ENCODE measurements at places on chromosomes 2 and 18.

DNA sequence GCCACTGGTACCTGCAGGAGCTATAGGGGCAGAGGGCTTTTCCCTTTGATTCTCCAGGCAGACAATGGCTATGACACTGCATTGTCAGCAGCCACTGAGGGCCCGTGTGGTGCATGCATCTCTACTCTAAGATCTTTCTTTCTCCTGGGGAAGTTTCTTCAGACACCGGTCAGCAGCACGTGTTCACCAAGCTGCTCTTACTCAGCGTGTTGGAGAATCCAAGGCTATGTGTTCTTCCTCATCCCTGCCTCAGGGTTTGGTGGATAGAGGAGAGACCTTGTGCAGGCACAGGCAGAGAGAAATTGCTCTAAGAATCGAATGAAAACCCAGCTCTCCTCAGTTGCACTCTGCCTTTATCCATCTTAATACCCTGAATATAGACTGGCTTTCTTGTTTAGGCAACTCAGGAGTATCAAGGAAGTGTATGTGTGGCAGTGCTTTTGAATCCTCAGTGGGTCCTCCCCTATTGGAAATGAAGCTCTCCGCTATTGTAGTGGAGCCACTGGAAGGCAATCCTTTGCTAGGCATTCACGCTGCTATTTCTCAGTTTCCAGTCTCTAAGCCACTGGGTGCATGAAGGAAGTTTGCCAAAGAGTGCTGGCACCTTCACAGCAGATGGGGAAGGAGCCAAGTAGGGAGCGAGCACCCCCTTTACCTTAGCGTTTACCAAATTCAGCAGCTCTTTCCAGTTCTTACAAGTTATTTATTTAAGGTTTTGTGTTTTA, 86.9 kb upstream of the EML6 start:
- DNase-seq: no peak
- peaks cover 31% of the 10 kb centered on the region for H3K4me1 ChIP-seq
- H3K27me3 ChIP-seq: no peaks in the 10 kb centered on the region

DNA sequence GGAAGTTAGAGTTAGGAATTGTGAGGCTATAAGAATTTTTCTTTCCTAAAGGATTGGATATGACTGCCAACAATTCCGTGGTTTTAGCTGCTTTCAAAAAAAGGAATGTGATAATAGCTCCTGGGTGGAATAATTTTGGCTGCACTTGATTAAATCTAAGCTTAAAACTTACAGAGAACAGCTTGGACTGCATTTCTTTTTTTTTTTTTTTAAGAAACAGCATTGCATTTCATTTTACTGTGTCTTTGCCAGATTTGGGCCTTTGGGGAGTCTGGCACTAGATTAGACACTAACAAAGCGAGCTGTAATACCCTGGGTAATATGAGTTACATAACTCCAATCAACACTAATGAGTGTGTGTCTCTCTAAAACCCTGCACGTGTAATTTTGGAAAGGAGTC, 37.8 kb upstream of the ZNF397 start:
- H3K4me1 ChIP-seq: no peaks in the 10 kb centered on the region
- no peak for DNase-seq
- H3K4me3 ChIP-seq: no peak overlapping the region
- H3K36me3 ChIP-seq: peaks cover 3% of the 10 kb centered on the region

- H3K4me1 ChIP-seq: no peaks in the 10 kb centered on the region
- H3K36me3 ChIP-seq: peaks cover 62% of the 10 kb centered on the region
- no peak for DNase-seq
- H3K4me3 ChIP-seq: no peak overlapping the region
These were observed 16.7 kb downstream of the D2HGDH start for GRCh38 chr2:241751152-241751551.

- no peaks in the 10 kb centered on the region for H3K27me3 ChIP-seq
- H3K4me3 ChIP-seq: no peak overlapping the region
- H3K27ac ChIP-seq: no peak overlapping the region
- H3K4me1 ChIP-seq: no peaks in the 10 kb centered on the region
These were observed 23.5 kb upstream of the ARL5A start for GRCh38 chr2:151851761-151852160.

GRCh38 chr2:21175895-21176646, 52.3 kb downstream of the TDRD15 start:
- H3K27ac ChIP-seq: no peak overlapping the region
- no peaks in the 10 kb centered on the region for H3K27me3 ChIP-seq
- no peak overlapping the region for H3K4me3 ChIP-seq
- DNase-seq: no peak

Measured in stimulated activated naive B cell treated with anti-CD40 and anti-IgM and Interleukin-4, amounts not matched to agents 10 μg/mL and 1 μg/mL and 100 μg/mL, for 72 hours (primary cell).